ENCODE measurements at places on chromosomes 3 and 15.

GRCh38 chr3:42651248-42652091 is 2.0 kb upstream of the ZBTB47 start:
- DNase-seq = no peak

DNA sequence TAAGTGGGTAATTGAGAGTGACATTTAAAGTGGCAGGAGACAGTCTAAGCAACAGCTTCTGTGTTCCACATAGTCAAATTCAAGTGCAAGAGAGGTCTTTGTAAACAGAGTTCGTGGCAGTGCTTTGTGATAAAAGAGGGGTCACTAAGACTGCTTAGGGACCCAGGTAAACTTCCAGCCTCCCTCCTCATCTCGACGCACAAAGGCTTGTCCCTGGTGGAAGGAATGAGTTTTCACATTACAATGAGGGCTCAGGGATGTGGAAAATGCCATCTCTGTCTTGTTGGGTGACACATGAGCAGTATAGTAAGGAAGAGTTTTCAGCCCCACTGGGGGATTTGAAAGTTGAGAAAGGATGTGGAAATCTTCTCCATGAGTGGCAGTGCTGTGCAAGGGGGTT is 7.3 kb downstream of the GMNC start:
- DNase-seq = no peak

GRCh38 chr3:108719178-108719806 is 37.9 kb downstream of the RETNLB start:
- DNase-seq = no peak

DNA sequence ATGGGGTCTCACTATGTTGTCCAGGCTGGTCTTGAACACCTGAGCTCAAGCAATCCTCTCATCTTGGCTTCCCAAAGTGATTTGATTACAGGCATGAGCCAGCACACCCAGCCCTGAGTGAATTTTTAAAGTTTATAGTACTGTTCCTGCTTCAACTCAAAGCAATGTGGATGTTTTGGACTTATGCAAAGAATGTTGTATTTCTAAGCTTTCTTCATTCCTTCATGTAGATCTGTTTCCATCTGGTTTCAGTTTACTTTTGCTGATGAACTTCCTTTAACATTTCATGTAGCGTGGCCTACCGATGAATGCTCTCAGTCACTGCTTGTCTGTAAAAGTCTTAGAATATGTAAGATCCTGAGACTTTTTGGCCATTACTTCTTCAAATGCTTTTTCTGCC is 23.2 kb downstream of the NRG4 start:
- no peak for DNase-seq

GRCh38 chr3:13077431-13078162 is 4.4 kb upstream of the IQSEC1 start:
- DNase-seq = peak; percentile 57

- no peak for DNase-seq
These were observed 5.0 kb upstream of the UACA start for GRCh38 chr15:70768257-70768883.

Data from amygdala (tissue), 56 donors.